ENCODE measurements at places on chromosomes 6 and 20.

- peak; percentile 21 for DNase-seq
Measured at GRCh38 chr6:143005816-143006215, 54.9 kb upstream of the AIG1 start.

GRCh38 chr6:90362318-90362717 is 65.7 kb upstream of the BACH2 start:
- DNase-seq: peak; percentile 76

DNA sequence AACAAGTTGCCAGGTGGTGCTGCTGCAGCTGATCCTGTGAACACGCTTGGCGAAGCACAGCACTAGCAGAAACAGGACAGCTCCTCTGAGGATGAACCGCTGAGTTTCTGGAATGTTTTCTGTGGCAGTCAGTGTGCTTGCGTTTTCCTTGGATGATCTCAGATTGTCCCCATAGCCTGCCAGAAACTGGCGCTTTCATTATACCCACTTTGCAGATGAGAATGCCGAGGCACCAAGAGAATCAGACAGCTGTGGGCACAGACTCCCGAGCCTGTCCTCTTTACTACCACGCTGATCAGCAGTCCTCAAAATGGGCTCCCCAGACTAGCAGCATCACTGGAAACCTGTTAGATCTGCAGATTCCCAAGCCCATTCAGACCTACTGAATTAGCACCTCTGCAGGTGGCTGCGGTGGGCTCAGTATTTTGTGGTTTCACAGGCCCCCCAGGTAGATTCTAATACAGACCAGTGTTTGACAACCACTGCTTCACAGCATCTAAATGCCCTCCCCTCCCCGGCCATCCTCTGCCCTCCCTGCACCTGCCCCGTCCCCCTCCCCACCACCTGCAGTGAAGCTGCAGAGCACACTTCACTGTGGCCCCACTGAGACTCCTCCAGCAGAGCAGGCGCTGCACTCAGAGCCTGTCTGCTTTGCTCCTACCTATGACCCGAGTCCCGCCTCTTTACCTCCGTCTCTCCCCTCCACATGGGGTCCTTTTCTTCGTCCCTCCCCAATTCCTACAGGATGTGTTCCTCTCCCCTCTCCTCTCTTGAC is 29.6 kb downstream of the SPATA2 start:
- DNase-seq: no peak

GRCh38 chr20:31841928-31842327 is 3.5 kb downstream of the FOXS1 start:
- peak; percentile 68 for DNase-seq

GRCh38 chr6:46014511-46015118 is 1.0 kb downstream of the CLIC5 start:
- no peak for DNase-seq

DNA sequence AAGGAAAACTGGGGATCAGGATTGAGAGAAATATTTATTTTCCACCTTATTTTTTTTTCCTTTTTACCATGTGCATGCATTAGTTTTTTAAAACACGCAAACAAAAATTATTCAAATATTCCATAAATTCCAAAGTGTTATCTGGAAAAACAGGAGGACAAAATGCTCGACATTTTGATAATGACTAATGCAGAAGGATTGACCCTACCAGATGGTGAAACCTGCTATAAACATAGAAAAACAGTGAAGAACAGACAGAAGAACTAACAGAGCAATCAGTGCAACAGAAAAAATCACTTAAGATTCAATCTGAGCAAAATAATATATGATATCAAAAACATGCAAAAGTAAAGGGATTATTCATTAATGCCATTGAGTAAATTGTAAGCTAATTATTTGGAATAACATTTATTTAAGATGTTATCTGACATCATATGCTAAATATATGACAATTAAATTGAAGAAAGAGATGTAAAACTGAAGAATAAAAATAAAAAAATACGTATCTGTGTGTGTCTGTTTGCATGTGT is 218.4 kb downstream of the LMBRD1 start:
- DNase-seq: peak; percentile 44

- no peak for DNase-seq
Measured at GRCh38 chr20:23612396-23612795, 6.7 kb upstream of the CST9 start.

GRCh38 chr6:84979541-84979940 is 215.1 kb upstream of the TBX18 start:
- peak; percentile 25 for DNase-seq

- no peak for DNase-seq
Measured at GRCh38 chr6:548517-548916, 108.4 kb downstream of the HUS1B start.

GRCh38 chr20:36205026-36205425 is 31.3 kb upstream of the AAR2 start:
- DNase-seq: no peak

DNA sequence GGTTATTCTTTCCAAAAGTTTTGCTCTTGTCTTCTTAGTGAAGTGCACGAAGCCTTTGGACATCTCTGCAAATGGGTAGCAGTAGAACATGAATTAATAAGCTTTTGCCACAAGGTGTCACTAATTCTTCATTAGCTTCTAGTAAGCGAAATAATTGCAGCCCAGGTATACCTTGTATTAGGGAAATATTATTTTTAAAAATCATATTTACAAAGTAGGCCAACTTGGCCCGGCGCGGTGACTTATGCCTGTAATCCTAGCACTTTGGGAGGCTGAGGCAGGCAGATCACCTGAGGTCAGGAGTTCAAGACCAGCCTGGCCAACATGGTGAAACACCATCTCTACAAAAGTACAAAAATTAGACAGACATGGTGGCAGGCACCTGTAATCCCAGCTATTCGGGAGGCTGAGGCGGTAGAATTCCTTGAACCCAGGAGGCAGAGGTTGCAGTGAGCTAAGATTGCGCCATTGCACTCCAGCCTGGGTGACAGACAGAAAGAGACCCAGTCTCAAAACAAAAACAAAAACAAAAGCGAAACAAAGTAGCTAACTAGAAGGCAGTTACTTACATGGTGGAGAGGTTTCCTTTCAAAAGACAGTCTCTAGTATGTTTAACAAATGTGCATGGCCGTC is 8.8 kb upstream of the RSPH3 start:
- peak; percentile 6 for DNase-seq

- no peak for DNase-seq
Measured at GRCh38 chr20:48722002-48722731, 105.6 kb downstream of the PREX1 start.

DNA sequence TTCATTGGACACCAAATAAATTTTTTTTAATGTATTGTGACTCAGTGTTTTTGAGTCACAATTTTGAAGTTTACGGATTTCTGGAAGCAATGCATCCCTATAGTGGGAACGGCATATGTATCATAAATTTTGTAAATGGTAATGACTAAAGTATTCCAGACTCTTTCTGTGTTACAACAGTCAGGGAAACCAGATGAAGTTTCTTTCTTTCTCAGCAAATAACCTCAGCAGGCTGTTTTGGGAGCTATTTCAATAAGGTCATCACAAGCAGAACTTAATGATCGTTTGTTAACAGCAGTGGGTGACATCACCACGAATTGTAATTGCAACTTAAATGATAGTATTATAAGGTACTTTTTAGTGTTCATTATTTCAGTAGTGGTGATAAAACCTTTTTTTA is 52.0 kb downstream of the HIVEP1 start:
- peak; percentile 87 for DNase-seq

DNA sequence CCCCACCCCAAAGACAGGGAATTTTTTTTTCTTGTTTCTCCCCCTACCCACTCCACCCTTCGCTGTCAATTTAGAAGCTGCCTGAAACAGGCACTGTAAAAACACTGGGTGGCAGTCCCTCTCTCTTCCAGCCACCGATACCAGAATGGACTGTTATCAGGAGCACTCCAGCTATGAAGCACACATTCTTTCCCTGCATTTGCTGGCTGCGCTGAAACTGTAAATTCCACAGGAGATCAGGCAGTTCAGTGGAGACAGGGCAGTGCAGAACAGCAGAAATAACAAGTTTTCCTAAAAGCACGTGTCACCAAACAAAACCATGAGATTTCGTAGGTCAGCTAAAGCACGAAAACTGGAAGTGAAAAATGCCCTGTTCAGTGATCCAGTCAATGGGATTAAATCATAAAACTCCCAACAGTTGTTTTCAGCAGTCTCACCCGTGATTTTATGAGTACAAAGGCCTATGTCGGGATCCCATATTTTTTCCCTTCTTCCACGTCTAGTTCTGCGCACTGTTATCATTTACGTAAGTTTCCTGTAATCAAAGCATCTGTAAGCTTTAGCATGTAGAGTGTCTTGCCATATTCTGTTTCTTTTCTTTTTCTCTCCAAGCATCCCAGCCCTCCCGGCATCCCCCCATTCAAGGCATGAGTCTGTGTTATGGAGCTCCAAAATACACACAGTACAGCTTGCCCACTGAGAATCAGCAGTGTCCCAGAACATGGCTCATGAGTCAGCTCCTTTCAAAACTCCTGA is 359.9 kb upstream of the EPHA7 start:
- peak; percentile 44 for DNase-seq

DNA sequence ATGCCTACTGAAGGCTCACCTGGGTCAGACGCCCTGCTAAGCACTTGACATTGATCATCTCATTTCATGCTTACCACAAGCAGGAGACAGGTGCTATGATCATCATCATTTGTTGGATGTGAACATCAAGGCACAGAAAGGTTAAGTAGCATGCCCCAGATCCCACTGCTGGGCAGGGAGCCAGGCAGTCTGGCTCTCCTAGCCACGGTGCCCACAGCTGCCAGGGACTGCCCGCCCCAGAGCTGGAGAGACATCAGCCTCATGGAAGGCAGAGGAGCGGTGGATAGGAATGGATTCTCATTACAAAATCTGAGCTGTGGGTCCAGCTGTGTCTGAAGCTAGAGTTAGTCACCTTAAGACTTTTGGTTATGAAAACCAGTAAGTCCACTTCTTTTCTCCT is 3.6 kb downstream of the SULF2 start:
- DNase-seq: no peak

DNA sequence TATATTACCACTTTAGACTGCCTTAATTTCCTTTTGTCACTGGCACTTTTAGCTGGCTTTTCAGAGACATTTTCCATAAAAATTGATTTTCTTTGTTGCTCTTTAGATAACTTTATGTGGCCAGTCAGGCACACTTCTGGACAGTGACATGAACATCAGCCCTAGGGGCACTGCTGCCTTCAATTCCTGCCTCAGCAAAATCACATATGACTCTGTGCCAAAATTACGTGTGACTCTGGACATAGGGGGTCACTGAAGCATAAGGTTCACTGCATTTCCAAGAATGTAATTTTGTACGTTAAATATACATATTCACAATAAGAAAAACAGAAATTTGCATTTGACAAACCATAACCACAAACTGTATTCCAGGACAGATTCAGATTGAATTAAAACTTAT is 66.5 kb downstream of the ESF1 start:
- no peak for DNase-seq

DNA sequence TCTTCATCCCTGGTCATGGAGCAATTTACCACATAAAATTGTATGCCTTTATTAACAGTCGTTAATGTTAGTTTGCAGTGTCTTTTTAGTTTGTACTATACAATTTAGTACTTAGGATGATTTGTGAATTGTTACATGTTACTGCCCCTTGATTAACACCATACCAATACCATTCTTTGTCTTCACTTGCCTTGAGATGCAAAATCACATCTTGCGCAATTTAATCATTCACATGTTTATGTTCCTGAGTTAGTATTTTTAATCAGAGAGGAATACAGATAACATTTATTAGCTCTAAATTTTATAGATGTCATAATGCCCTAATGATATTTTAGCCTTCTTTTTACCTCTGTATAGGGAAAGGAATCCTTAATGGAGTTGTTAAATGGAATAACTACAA is 114.1 kb downstream of the SCAF8 start:
- DNase-seq: no peak

- DNase-seq: peak; percentile 64
Measured at GRCh38 chr6:32796848-32797776, 19.7 kb downstream of the HLA-DOB start.

GRCh38 chr20:1381753-1382591 is 10.9 kb downstream of the FKBP1A start:
- DNase-seq: no peak

DNA sequence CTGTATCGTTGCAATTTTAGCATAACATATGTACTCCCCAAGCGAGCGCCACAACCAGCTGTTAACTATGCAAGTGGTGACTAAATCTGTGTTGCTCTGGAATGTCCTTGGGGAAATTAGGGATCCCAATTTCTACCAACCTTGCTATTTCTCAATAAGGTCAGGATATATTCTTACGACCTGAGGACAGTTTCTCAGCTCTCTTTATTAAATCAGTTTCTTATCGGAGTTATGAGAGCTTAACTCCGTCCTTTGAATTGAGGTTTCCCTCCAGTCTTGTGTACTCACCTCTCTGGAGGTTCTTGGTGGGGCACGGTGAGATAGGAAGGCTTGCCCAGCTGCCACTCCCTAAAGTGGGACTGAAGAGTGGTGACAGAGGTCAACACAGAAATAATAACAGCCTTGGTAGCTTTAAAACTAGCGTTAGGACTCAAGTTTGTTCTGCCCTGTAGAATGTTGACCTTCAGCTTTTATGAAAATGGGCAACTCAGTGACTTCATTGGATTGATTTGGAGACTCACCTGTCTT is 694 bp downstream of the MRPS18B start:
- no peak for DNase-seq

- no peak for DNase-seq
Measured at GRCh38 chr6:23754197-23754596, 371.8 kb upstream of the NRSN1 start.

DNA sequence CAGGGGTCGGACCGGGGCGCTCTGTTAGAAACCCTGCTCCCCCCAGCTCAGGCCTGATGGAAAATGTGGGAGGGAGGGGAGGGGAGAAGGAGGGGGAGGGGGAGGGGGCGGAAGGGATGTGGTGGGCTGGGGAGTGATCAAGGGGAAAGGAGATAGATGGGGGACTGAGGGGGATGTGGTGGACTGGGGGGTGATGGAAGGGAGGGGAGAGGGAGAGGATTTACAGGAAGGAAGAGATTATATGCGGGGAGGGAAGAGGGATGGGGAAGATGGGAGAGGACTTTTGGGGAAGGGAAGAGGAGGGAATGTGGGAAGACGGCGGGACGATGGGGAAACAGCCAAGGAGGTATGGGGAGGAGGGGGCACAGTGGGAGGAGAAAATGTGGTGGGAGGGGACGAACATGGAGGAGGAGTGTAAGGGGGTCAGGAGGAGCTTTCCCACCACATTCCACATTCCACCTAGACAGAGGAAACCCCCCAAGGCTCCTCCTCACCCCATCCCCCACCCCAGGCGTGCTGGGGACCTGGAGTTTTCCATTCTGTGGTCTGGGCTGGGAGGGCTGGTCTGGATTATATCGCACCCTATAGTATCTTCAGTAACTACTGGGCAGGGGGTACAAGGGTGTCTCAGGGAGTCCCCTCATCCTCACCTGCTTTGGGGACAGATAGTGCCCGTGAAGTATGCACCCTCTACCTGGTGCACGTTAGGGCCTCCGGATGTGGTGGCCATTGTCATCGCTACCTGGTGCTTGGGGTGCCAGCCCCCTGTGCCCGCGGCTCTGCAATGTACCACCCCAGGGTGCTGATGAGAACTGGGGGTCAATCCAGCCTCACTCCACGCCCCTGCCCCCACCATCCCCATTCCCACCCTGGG is 578 bp upstream of the PTGIS start:
- peak; percentile 31 for DNase-seq

GRCh38 chr6:108914235-108915022 is 66.2 kb downstream of the ARMC2 start:
- no peak for DNase-seq
